Posterior cingulate gyrus (tissue), 11 donors: ENCODE measurements at places on chromosomes 16 and 17.

DNA sequence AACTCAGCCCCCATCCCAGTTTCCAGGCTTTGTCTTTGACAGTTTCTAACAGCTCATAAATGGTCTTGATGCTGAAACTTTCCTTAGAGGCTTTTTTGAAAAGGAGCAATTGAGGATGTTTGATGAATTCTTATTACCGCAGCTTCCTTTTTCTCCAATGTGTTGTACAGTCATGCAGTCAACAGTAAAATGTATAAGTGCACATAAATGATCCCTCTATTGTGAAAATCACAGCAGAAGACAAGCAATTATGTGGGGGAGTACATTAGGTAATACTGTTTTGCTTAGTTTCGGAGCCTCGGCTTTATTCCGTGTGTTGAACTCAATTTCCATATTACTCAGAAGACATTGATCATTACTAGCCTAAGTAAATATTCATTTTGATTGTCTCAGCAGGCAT lies 673.7 kb downstream of the CDH8 start:
- DNase-seq: no peak

- DNase-seq: peak; percentile 55
Measured at GRCh38 chr17:4901648-4902344, 1.1 kb downstream of the CHRNE start.

- no peak for DNase-seq
Measured at GRCh38 chr17:36938566-36939051, 1.3 kb downstream of the LHX1 start.

DNA sequence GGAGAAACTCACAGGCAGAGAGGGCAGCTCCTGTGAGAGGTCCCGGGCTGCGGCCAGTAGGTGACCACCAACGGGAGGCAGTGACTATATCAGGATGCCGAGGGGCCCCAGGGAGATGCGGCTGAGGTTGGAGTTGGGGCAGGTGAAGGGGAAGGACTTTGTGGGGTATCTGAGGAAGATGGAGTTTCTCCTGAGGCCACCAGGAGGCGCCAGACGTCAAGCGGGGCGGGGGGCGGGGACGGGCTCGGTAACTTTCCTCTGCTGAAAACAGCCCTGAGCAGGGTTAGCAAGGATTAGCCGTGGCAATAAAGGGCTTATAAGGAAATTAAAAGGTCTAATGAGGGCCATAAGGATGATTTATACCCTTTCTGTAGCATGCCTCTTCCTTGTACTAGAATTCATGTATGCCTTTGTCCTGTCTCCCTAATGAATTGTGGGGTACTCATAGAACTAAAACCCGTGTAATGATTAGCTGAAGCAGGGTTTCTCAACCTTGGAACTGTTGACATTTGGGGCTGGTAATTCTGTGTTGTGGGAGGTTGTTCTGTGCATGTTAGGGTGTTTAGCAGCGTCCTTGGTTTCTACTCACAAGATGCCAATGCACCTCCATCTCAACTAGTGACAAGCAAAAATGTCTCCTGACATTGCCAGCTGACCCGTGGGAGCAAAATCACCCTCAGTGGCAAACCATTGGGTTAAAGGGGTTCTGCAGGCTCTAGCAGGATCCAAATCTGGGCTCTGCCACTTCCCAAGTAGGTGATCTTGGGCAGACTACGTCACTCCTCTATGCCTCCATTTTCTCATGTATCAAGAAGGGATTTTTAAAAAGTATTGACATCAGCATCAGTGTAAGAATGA lies 74.8 kb upstream of the GRIN2A start:
- no peak for DNase-seq

DNA sequence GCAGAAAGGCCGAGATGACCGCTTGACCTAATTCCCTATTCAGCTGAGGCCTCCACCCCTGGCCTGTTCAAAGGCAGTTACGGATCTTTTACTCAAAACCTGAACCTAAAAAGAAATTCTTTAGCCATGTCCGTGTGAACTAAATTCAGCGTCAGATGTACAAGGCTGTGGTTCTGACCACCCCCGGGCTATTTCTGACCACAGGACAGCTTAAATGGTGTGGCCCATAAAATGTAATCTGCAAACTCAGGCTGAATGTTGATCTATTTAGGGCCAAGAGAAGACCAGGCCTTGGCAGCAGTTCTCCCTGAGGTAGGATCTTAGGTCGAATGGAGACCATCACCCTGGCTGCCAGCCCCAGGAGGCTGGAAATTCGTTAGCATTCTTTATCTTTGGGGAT lies 485.5 kb downstream of the WWOX start:
- no peak for DNase-seq

DNA sequence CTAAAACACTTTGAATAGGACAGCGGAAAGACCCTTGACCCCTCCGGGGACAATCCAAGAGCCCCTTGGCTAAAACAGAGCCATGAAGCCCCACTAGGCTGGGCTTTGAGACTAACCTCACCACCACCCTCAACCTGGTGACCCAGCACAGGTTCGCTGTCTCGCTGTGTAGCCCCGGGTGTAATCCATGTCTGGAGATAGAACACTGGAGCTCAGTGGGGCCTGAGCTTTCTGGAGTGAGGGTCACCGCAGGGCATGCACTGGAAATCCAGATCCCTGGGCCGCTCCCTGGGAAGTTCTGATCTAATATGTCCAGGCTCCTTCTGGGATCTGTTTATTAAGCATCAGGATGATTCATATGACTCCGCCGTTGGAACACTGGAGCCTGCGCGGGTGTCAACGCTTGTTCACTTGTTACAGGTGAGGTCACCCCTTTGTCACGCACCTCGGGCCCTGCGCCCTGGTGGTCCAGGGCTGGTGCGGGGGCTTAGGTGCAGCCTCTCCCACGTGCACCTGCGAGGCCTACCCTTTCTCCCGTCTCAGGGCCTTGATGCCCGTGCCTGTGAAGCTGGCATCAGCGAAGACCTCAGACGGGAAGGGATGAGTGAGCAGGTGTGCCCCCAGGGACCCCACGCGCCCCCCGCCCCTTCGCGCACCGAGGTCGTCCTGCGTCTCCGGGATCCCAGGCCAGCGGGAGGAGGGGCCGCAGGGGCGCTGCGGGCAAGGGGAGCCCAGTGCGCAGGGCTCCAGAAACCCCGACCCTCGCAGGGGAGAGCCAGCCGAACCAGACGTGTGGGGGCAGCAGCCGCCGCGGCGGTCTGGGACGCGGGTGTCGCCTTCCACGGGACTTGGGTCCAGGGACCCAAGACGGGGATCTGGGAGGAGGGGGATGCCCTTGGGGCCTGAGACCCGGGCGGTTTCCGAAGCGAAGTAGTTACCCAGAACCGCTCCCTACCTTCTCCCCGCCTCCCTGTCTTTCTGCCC lies 224.1 kb upstream of the FOXF1 start:
- DNase-seq: no peak

DNA sequence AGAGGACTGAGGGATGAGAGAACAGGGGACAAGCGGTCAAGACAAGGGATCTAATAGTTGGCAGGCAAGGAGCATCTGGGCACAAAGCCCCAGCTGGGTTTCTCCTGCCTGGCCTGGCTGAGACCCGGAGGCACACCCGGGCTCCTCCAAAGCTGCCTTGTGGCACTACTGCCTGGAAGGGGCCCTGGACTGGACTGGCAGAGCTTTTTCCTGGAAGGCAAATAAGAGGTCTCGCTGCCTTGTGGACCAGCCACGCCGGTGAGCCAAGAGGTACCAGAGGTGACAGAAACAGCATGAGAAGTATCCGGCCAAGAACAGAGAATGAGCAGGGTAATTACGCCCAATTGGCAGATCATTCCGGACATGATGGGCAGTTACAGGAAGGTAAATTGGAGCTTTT lies 64.6 kb downstream of the GTF3C1 start:
- no peak for DNase-seq

- no peak for DNase-seq
Measured at GRCh38 chr16:86133847-86134375, 234.9 kb downstream of the IRF8 start.

DNA sequence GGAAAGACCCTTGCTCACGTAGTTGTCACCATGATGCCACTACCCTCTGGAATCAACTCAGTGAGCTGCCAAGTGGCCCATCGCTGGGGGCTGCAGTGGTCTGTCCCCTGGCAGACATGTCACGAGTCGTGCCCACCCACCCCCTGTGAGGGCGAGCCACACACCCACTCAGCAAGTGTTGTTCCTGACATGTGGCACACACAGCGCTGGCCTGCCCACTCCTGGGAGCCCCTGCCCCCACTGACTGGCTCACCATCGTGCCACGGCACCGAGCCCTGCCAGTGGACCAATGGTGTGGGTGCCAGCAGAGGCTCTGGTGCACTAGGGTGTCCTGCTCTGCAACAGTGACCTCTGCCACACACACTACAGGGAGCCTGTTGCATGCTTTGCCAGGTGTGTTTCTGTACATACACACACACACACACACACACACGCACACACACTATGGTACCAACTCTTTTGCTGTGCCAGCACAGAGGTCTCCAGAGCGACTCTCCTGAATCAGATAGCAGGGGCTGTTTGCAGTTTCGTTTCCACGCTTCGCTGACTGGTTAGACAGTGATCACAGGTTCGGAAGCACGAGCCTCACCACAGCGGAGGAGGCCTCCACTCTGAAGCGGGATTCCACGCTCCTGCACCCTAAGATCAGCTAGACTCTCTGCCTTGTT lies 7.7 kb downstream of the RTN4RL1 start:
- no peak for DNase-seq

DNA sequence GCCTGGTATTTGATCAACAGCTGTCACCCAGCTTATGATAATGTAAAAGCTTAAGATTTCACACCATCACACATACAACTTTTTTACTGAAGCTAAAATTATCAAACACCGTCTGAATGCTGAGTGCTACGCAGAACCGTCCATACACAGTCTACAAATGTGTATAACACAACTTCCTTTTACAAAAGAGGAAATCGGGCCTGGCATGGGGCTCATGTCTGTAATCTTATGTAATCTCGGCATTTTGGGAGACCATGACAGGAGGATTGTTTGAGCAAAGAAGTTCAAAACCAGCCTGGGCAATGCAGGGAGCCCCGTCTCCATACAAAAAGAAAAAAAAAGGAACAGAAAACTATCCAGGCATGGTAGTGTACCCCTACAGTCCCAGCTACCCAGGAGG lies 19.6 kb upstream of the QRICH2 start:
- no peak for DNase-seq
